Fibroblast of mammary gland (primary cell): ENCODE measurements at places on chromosomes 1 and 21.

DNA sequence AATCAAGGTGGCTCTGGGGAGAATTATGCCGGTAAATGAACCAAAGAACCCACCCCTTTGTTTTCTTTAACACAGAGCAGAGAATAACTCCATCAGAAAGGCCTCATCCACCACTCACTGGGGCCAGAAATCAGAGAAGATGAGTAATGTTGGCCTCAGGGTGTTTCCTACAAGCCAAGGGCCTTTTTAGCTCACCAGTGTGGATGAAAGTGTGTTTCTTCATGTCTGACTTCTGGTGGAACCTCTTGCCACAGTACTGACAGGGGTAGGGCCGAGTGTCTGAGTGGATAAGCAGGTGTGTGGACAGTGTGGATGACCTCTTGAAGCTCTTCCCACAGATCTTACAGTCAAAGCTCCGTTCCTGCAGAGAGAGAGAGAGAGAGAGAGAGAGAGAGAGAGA lies 8.3 kb downstream of the GFI1 start:
- no peak for DNase-seq

DNA sequence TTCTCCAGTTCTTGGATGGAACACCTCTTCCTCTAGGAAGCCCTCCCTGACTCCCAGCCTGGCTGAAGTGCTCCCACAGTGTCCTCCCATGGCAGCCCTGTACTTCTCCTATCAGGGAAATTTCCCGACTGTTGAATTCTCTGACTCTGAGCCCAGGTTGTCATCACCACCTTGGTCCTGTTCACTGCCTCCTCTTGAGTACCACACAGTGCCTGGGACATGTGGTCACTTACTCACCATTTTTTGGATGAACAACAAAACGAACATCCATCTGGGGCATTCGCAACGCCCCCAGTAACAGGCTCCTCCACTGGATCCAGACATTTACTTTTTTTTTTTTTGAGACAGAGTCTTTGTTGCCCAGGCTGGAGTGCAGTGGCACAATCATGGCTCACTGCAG lies 37.4 kb downstream of the CHD5 start:
- DNase-seq, result no peak

DNA sequence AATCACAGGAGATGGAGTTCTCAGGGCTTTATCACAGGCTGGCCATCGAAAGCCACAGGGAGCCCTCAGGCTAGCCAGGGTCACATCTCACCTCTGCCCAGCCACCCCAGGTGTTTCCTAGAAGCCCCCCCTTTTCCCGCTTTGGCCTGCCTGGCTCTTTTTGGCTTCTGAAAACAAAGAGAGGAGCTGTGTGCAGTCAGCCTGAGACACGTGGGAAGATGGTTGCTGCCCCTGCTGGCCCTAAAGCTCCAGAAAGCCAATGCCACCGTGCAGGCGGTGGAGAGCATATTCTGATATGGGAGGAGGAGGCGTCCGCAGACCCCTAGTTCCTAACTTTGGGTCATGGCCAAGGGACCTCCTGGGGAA lies 18.7 kb upstream of the LBR start:
- no peak for DNase-seq

DNA sequence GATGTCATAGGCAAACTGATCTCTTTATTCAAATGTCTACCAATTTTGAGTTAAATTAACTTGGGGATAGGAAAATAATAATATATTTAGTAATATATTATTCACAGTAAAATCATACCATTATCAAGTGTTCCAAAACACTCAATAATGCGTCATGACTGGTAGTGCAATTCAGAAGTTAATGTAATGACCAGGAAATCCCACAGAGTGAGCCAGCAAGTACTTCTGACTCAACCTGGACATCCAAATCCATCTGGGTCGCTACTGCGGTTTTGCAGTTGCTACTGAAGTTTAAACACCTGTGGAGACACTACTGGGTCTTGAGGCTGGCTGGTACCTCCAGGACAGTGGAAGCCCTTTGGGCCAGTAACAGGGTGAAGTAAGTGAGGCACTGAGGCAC lies 44.8 kb downstream of the DPYD start:
- DNase-seq, result peak; percentile 88

DNA sequence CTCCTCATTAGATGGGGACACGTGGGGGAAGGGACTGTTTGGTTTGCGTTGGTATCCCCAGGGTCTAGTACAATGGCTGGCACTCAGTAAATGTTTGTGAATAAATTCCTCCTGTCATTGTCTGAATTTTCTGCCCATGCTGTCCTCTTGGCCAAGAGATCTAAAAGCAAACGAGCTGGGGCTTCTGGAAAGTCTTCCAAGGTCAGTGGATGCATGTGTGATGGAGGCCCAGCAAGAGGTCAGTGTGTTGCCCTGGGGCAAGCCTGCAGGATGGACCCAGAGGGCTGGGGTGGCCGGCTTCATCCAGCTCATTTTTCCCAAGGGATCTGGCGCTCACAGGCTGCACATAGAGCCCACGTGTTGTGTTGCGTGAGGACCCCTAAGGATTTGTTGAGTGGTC lies 30.0 kb upstream of the JUN start:
- DNase-seq, result no peak

GRCh38 chr1:84352298-84353106 lies 45.8 kb upstream of the DNASE2B start:
- DNase-seq, result peak; percentile 67

DNA sequence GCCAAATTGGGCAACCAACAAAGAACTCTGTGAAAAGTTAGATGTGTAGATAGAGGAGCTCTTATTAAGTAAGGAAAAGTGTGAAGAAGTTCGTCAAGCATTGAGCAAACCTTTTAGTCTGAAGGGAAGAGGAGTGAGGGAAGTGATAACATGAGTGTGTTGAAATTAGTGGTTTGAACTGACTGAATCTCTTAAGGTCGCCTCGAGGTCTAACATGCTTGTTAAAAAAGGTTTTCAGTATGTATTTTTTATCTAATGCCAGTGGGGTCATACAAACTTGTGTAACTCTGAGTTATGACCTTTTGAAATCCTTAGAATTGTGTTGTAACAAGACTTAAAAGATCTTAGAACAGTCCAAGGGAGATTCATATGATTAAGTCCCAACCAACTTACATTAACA lies 34.1 kb downstream of the SOAT1 start:
- DNase-seq, result peak; percentile 8

DNA sequence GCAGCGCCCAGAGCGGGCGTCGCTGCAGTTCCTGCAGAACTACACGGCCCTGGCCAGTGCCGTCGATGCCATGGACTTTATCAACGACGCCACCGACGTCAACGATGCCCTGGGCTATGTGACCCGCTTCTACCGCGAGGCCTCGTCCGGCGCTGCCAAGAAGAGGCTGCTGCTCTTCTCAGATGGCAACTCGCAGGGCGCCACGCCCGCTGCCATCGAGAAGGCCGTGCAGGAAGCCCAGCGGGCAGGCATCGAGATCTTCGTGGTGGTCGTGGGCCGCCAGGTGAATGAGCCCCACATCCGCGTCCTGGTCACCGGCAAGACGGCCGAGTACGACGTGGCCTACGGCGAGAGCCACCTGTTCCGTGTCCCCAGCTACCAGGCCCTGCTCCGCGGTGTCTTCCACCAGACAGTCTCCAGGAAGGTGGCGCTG lies 22.0 kb downstream of the COL6A1 start:
- no peak for DNase-seq

DNA sequence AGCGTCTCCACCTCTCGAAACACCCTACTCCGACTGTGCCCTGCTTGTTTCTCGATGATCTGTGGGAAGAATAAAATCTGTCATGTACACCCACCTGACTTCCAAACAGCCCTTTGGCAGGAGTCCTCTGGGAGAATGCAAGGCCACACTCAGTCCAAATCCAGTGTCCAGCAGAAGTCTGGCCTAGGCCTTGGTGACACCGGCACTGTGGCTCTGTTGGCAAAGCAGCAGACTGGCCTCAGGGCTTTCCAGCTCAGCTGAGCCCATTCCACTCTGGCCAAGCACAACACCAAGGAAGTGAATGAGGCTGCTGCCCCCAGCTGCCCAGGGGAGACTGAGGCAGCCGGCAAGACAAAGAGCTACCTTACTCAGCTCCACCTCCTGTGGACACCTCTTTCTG lies 25.1 kb upstream of the KNCN start:
- DNase-seq, result no peak

DNA sequence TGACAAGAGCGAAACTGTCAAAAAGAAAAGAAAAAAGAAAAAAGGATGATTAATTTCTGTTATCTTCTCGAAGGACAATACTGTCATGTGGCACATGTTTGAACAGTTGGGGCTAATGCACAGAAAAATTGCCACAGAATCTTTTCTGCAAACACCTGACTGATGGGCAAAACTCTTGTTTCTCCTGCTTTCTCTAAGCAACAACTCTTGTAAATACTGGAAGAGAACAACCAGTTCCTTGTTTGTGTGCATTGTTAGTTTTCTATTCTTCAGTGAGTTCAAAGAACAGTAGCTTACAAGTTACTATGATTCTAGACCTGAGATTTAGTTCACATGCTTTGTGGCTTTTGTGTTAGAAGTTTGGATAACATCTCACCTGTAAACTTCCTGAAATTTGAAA lies 60.7 kb downstream of the CDC14A start:
- DNase-seq, result no peak

DNA sequence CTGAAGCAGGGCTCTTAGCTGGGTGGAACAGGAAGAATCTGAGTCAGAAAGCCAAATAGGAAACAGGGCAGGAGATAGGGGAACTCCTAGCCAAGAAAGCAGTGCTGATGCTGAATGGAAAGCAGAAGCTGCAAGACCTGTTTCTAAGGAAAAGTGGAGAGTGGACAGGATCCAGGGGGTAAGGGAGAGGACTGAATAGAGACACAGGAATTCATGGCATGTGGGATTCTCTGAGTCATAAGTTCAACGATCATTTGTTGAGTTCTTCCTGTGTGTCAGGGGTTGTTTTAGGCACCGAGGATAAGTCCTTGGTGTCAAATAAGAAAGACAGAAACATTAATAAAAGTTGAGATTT lies 153.8 kb upstream of the FGGY start:
- peak; percentile 99 for DNase-seq

GRCh38 chr21:26379561-26379960 lies 193.5 kb downstream of the CYYR1 start:
- DNase-seq, result no peak

DNA sequence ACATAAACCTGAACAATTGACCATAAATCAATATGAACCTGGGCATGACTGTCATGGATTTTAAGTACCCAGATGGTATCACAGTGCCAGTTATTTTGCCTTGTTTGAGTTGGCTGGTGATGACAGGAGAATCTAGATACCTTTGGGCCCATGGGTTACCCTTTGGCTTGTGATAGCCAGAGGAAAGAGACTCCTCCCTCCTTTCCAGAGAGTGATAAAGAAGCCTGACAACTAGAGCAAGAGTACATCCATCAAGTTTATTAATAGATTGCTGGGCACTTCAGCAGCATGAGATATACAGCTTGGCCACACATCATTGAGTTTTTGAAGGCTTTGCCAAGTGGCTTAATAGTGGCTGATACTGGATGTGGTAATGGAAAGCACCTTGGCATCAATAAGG lies 6.6 kb upstream of the FMO3 start:
- DNase-seq, result no peak

- no peak for DNase-seq
These were observed 255.1 kb upstream of the RAB4A start for GRCh38 chr1:229015806-229016205.

GRCh38 chr1:117061986-117062415 lies 1.9 kb downstream of the TTF2 start:
- peak; percentile 72 for DNase-seq

GRCh38 chr1:239823852-239824251 lies 267.8 kb upstream of the FMN2 start:
- DNase-seq, result no peak

DNA sequence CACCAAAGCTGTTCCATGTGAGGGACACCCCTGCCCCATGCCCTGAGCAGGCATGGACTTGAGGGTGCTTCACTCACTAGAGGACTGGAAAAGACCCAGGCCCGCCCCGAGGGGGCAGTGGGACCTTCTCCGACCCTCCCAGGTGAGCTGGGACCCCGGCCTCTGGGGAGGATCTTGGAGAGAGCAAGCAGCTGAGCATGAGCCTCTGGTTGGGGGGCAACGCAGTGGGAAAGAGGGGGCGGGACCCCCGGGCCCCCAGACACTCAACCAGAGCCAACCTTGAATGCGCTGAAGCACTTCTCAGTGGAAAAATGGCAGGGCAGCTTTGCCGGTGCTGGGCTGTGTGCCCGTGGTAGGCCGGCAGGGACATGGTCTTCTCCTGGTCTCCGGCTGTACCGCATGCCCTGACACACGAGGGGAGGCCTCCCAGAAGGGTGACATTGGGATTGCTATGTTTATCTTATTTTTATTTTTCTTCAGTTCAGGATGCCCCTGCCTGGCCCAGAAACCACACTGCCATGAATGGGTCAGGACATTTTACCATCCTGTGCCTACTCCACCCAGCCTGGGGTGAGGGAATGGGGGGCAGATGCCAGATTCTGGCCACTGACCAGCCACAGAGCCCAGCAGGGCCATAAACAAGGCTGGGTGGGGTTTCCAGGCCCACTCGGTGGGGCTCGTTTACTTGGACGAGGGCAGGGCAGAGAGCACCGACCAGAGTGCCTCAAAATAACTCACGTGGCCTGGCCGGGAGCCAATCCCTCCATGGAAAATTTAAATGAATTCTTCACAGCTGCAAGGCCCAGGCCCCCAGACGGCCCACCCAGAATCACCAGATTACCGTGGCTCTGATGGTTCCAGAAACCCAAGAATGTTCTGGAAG lies 17.2 kb upstream of the LAPTM5 start:
- no peak for DNase-seq

GRCh38 chr1:46653405-46653958 lies 14.7 kb downstream of the ATPAF1 start:
- DNase-seq, result peak; percentile 46

- DNase-seq, result peak; percentile 45
These were observed 40.6 kb upstream of the CYP2J2 start for GRCh38 chr1:59967141-59967697.

DNA sequence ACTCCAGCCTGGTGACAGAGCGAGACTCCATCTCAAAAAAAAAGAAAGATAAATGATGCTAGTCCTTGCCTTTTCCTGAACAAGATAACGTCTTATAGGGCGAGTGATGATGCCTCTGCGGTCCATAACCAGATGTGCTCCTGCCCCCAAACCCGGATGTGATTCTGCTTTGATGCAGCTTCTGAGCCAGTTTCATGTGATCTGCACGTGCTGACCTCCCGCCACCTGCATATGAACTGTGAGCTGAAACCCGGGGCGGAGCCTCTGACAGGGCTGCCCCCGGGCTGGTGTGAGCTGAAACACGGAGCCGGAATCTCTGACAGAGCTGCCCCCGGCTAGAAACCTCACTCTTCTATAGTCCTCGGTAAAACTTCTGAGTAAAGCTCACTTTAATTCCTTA lies 1.3 kb downstream of the KRTAP12-4 start:
- no peak for DNase-seq

DNA sequence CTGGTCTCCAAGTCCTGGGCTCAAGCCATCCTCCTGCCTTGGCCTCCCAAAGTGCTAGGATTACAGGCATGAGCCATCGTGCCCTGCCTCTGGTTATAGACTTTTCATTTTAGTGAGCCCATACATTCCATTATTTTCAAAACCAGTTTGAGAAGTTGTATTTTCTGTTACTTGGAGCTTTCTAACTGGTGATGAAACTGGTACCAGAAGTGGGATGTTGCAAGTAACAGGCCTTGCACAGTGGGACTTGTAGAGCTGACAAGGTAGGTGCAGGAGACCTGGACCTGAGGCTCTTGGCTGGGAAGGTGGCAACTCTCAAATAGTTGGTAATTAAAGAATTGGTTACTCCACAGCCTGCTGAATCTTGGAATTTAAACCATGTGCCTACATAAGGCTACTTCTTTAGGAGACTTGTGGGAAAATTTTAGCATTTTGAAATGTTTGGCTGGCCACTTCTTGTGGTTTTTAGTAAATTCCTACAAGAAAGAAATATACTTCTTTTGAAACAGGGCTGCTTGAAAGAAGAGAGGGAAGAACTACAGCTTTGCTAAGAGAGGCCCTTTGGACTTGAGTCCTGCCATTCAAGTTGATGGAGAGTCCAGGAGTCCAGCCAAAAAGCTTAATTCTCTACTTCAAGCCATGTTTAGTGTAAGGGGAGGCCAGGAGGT lies 9.8 kb upstream of the ALPL start:
- DNase-seq, result no peak
